Myocyte (in vitro differentiated cells): ENCODE measurements at places on chromosomes 1 and 21.
A peak's percentile ranks its signal among the peaks of the same experiment; 100 is the strongest.

DNA sequence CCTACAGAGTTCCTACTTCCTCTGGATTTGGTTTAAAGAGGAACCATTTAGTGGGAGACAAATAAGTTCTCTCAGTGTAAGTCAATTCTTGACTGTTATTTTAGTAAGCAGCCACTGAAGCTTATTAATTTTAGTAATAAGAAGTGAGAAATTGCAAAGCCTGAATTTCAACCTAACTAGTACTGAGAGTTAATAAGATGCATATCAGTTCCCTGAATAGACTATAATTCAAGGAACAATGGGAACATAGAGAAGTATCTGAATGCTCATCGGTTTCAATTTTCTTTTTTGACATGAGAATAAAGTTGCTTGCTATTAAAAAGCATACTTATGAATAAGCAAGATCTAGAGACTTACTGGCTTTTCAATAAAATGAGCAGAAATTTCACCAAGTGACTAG, 8.0 kb upstream of the PPT1 start:
- DNase-seq: no peak

DNA sequence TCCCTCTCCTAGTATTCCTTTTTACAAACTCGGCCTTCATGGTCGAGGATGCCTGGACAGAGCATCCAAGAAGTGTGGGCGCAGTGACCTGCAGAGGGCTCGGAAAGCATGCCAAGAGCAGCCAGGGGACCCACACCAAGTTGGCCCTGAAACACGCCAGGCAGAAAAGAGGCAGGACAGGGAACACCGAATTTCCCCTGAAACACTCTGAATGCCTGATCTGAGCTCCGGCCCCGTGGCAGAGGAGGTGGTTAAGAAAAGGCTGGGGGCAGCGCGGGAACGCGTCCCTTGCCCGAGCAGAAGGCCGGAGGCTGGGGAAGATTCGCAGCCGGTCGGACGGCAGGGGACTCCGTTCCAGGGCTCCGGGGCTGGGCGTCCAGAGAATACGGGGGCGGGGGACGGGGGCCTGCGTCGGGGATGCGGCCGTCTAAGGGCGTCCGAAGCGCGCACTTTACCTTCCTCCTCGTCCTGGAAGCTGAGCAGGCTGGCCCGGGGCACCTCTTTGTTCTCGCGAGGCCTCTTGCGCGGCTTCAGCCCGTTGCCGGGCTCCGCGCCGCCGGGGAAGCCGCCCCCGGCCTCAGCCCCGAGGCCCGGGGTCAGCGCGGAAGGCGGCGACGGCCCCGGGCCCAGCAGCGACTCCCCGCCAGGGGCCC, 558 bp downstream of the PAXBP1 start:
- peak; percentile 52 for DNase-seq

DNA sequence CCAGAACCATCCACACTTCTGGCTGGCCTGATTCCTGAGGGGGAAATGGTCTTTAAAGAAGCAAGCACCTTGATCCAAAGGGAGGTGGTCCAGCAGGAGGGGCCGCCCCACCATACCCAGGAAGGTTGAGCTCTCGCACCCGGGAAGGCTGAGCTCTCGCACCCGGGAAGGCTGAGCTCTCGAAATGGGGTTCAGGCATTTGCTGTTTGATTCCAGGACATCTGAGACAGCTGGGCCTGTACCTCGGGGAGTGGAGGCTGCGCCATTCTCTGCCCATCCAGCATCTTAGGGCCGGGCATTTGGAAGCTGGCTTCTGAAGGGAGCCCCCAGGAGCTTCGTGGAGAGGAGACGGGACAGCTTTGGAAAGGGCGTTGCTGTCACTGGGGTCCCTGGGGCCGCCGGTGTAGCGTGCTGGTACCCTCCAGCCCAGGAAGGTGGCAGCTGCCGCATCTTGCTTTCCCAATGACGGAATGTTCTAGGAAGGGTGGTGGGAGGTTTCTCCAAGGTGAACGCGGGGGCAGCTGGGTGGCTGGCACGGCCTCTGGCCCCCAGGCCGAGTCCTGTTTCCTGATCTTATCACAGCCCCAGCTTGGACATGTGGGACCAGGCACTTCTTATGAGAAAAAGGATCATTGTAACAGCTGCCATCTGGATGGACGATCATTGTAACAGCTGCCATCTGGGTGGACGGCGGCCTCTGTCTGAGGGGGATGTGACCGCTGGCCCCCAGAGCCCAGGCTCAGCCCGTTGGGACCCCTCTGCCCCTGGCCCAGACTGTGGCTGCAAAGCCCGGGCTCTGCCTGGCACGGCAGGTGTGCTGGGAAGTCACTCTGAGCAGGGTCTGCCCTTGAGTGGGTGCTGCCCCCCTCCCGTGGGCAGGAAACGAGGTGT, 61.6 kb downstream of the COL18A1 start:
- DNase-seq: peak; percentile 57

DNA sequence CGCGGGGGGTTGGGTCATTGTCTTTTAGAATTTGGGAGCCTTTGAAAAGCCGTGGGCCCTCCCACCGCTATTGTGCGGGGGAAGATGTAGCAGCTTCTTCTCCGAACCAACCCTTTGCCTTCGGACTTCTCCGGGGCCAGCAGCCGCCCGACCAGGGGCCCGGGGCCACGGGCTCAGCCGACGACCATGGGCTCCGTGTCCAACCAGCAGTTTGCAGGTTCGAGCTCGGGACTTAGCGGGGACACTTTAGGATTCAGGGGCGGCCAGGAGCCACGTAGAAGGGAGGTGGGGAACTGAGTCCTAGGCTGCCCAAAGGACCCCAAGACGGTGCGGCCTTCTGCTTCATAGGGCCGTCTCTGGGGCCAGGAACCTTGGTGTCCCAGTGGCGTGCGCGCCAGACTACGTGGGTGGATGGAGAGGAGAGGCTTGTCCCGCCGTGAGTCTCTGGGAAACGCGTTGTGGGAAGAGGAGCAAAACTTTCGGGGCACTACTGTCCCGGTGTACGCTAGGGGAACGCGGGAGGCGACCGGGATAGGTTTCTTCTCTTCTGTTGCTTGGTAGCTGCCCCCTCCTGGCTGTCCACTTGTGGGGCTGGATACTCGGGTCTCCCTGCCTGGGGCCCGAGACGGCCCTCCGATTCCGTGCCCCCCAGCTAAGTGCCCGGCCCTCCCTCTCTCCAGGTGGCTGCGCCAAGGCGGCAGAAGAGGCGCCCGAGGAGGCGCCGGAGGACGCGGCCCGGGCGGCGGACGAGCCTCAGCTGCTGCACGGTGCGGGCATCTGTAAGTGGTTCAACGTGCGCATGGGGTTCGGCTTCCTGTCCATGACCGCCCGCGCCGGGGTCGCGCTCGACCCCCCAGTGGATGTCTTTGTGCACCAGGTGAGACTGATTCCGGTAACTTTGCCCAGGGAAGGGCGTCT, at the start of gene LIN28A:
TSS of gene LIN28A (plus strand) at position 112 of the 918 bp plus-strand sequence. CDS start at position 187, 75 bp downstream.
- DNase-seq: no peak

DNA sequence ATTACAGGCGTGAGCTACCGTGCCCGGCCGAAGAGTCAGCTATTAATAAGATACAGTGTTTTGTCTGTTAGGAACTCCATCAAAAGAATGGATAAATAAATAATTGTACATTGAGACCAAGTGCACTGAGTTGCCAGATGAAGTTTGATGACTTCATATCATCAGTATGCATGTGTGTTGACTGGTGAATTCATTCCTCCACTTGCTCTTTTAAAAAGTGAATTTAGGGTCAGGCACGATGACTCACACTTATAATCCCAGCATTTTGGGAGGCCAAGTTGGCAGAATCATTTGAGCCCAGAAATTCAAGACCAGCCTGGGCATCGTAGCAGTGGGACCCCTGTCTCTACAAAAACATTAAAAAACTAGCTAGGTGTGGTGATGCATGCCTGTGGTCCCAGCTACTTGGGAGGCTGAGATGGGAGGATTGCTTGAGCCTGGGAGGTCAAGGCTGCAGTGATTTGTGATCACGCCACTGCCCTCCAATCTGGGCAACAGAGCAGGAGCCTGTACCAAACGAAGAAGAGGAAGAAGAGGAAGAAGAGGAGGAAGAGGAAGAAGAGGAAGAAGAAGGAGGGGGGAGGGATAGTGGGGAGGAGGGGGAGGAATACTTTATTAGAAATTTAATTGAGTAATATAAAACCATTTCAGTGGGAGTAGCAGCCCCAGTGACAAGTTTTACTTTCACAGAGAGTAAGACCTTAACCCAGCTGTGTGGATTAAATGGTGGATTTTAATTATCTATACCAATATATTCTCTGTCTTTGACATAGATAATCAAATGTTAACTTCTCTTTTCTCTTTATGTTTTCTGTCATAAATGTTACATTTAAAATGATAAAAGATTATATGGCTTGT, 74.9 kb downstream of the CCDC18 start:
- DNase-seq: peak; percentile 40

- no peak for DNase-seq
Measured at GRCh38 chr1:223724376-223724775, 12.0 kb downstream of the CAPN2 start.

- no peak for DNase-seq
Measured at GRCh38 chr1:175390522-175391254, 198.1 kb upstream of the KIAA0040 start.
